ENCODE measurements at places on chromosomes 13 and 19.
A peak's percentile ranks its signal among the peaks of the same experiment; 100 is the strongest.

- DNase-seq: no peak
Observed at GRCh38 chr13:108674346-108674745, 44.9 kb downstream of the MYO16 start.

GRCh38 chr19:4374498-4375163 is 25.7 kb downstream of the SH3GL1 start:
- peak; percentile 86 for DNase-seq

DNA sequence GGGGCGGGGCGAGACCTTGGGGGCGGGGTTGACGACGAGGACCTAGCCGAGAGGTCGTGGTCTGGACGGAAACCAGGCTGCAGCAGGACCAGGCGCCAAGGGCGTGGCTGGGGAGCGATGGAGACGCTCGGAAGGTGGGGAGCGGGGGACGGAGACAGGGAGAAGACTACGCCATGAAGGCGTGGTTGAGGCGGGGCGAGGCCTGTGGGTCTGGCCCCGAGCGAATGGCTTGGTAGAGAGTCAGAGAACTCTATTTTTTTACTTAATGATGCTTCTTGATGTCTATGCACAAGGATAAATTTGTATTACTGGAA is 674 bp upstream of the FBXL12 start:
- no peak for DNase-seq

DNA sequence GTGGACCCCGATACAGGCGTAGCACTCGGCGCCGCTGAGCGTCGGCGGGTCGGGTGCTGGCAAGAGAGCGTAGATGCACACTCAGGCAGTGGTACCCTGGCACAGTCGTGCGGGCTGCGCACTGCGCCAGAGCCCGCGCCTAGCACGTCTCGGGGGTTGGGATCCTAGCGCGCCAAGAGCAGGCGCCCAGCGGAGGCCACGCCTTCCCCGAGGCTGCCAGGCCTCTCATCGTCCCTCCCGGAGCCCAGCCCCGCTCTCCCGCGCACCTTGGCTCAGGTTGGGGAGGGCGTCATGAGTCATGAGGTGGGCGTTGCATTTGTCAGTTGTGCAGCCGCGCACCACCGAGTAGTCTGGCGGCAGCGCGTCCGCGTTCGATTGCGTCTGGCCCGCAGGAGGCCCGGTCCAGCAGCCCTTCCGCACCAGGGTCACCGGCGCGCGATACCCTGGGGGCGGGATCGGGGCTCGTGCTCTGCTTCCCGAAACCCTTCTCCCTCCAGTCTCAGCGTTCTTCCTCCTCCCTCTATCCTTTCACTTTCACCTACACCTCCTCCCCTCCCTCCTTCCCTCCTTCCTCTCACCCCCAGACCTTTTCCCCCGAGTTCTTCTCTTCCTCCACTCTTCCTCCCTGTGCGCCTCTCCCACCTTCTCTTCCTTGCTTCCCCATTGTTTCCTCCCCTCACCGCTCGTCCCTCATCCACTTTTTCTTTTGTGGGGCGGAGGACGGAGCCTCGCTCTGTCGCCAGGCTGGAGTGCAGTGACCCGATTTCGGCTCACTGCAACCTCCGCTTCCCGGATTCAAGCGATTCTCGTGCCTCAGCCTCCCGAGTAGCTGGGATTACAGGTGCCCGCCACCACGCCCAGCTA is 3.5 kb downstream of the LYPD5 start:
- no peak for DNase-seq

GRCh38 chr19:6772028-6772865 is at the start of gene VAV1:
VAV1 (plus strand) TSS chr19:6772708; CDS start chr19:6772808, 100 bp downstream.
- no peak for DNase-seq

- no peak for DNase-seq
Observed at GRCh38 chr19:35767288-35768081, 7.9 kb upstream of the ARHGAP33 start.

DNA sequence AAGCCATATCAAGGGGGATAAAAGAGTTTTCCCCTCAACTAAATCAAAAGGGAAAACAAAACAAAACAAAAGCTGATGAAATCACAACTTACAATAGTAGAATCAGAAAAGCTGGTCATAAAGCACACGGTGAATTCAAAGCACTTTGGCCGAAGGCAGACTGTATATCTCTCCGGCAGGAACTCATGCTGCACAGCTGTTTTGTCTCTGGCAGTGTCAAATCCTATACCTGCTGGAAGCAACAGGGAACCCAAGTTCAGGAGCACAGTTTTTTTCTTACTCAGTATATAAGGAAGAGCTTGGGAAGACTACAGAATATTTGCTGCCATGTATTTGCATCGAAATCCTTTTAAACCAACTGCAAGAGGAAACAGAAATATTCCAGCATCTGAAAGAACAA is 213.7 kb downstream of the RFC3 start:
- DNase-seq: no peak

GRCh38 chr13:30545320-30545719 is 72.4 kb upstream of the USPL1 start:
- DNase-seq: no peak

- no peak for DNase-seq
Observed at GRCh38 chr13:98307463-98308085, 130.5 kb upstream of the RNF113B start.

DNA sequence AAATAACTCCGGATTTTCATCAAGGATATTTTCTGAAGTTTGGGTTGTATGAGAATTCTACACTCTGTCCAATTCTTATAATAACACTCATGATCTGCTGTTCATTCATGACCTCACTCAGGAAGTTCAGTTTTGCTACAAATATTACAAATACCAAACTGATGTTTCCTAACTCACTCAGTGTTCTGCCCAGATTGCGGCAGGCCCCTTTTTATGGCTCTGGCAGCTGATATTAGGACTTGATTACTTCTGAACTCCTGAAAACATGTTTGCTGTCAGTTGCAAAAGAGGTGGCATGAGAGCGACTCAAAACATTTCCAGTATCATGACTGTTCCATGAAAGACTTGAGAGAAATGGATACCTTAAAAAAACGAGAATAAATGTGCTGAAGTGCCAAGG is 188.0 kb downstream of the RGCC start:
- peak; percentile 31 for DNase-seq

- DNase-seq: no peak
Observed at GRCh38 chr13:39110518-39111097, 72.4 kb downstream of the NHLRC3 start.

GRCh38 chr19:29675120-29675649 is 9.9 kb downstream of the PLEKHF1 start:
- no peak for DNase-seq

GRCh38 chr13:23686948-23687347 is 116.7 kb downstream of the TNFRSF19 start:
- DNase-seq: no peak

- no peak for DNase-seq
Observed at GRCh38 chr13:113122550-113123225, at the start of gene F10. F10 (plus strand) TSS chr13:113122799; CDS start chr13:113122856, 57 bp downstream.

GRCh38 chr13:85419611-85420010 is 379.6 kb downstream of the SLITRK6 start:
- DNase-seq: no peak

- DNase-seq: no peak
Observed at GRCh38 chr13:71219698-71220415, 647.1 kb downstream of the DACH1 start.

GRCh38 chr13:98328511-98328910 is 151.4 kb upstream of the RNF113B start:
- no peak for DNase-seq

DNA sequence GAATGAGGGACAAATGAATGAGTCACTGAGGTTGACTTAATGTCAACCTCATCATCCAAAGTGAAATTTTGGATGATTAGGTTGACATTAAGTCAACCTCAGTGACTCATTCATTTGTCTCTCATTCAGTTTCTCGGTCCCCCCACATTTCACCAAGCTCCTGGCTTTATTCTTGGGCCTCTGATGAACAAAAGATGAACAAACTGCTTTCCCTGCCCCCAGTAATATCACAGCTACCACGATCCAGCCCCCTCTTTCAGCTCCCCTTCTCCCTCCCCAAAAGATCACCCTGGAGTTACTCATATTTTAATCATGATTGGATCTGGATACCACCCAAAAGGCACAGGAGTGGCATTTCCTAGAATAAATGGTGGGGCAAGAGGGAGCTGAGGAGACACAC is 10.8 kb downstream of the CEACAM18 start:
- no peak for DNase-seq

DNA sequence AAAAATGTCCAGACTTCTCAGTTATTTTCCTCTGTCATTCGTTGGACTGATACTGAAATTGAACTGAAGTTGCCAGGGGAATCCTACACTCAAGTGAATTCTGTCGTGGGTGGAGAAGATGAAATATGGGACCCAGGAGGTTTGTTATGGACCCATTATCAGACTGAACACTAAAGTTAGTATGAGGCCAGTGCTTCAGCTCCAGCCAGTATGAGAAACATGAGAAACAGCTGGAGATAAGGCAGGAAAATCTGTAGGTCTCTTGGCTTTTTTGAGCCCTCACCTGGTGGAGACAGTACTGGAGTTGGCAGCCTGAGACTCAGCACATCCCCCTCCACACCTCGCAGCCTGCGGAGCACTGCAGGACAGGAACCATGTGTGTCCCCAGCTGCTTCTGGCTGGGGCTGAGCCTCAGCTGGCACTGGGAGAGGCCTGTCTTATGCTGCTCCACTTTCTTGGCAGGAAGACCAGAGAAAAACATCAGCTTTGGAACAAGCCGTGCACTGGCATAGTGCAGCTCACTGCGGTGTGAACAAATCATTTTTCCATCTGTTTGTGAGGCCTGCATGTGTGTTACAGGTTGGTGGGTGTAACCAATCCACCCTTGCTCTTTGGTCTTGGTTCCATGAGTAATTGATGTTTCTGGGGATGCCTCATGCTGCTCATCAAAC is 641.0 kb downstream of the FGF9 start:
- DNase-seq: no peak

- DNase-seq: no peak
Observed at GRCh38 chr13:86945584-86945983, 725.6 kb upstream of the SLITRK5 start.

DNA sequence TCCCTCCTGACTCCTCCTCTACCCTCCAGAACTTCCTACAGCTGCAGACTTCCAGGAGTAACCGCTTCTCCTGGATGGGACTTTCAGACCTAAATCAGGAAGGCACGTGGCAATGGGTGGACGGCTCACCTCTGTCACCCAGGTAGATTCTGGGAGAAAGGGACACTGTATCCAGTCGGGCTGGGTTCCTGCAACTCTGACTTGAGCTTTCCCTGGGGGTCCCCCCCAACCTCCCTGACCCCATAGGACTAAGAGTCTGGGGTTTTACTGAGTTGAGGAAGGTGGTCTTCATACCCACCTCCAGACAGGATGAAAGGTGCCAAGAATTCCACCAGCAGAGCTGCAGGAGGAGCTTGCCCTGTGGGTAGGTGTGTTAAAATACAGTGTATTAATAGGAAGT is 4.4 kb downstream of the CLEC4M start:
- no peak for DNase-seq

- DNase-seq: peak; percentile 41
Observed at GRCh38 chr19:10420444-10421239, at the start of gene PDE4A. PDE4A (plus strand) TSS chr19:10420538; CDS start chr19:10420765, 227 bp downstream.

DNA sequence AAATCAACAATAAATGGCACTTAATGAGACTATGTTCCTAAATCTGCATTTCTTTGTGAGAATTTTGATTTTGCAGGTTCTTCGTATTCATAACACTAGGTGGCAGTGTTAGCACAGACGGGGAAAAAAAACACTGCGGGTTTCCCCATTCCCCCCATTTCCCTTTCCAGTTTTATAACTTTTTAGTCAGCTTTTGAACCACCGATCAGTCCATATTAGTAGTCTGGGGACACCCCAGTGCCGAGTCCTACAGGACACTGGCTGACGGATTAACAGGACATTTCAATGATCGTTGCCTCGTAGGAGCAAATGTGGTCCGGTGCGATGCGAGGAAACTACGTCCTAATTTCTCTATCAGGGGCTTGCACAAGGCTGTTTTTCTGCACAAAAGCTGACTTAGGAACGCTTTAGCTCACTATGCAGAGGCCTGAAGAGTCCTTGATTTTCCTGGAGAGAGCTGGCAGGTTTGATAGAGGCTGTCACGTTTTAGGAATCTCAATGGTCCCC is 234.3 kb downstream of the LMO7 start:
- peak; percentile 10 for DNase-seq

- no peak for DNase-seq
Observed at GRCh38 chr13:83753912-83754624, 128.2 kb downstream of the SLITRK1 start.

GRCh38 chr13:48404952-48405351 is 8.0 kb downstream of the LPAR6 start:
- no peak for DNase-seq

DNA sequence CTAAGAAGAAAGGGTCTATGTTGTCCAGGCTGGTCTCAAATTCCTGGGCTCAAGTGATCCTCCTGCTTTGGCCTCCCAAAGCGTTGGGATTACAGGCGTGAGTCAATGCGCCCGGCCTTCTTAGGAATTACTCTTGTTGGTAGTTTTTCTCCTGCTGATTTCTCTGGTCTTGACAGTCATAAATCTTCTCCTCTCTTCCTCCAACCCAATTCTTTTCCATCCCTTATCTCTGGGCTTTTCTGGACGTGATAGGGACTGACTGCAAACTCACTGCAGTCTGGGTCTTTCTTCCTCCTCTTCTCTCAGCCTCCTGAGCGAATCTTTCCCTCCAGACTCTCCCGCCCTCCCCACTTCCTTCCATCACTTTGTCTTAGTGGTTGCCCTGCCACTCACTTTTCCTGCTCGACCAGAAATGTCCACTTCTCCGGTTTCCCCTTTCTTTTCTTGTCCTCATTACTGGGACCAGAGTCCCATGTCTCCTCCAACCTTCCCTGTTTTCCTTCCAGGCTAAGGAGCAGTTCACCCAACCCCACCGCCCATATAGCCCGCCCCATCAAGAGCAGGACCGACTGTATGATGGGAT is 21.9 kb upstream of the TIMM44 start:
- no peak for DNase-seq

- DNase-seq: no peak
Observed at GRCh38 chr13:94765814-94766213, 53.5 kb upstream of the SOX21 start.

DNA sequence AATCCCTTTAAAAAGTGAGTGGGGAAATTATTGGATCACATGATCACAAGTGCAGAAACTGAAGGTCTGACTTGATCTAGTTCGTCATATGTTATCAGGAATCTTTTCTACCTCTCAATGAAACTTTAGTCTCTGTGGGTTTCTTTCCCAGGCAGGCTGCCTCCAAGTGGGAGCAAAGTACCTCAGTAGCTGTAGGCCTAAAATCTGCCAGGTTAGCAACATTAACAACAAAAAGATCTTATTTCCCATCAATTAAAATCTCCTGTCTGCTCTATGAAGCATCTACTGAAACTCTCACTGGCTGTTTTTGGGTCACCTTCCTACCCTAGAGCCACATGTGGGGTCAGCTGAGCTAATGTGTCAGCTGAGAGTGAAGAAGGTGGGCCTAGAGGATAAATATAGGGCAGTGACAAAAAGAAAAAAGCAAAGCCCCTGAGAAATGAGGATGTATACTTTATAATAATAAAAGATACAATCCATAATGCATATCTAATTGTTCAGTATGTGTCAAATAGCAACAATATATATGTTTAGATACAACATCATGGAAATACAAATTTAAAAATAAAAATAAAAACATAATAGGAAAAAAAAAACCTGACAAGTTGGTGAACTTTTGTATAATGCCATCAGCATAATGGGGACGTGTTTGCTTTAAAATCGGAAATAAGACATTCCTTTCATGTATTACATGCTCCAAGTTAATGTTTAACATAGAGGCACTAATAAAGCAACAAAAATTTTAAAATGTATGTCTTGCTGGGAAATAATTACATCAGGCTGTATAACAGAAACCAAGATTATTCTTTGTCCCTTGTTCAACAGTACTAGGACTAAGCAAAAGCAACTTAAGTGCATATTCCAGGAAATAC is 141.1 kb downstream of the GPC5 start:
- no peak for DNase-seq

GRCh38 chr19:44618640-44619357 is 5.4 kb downstream of the IGSF23 start:
- DNase-seq: no peak

GRCh38 chr19:4515732-4516131 is 2.6 kb downstream of the PLIN4 start:
- DNase-seq: no peak

Data from SW 1271 (cell line).